ENCODE measurements at places on chromosomes 4 and X.

DNA sequence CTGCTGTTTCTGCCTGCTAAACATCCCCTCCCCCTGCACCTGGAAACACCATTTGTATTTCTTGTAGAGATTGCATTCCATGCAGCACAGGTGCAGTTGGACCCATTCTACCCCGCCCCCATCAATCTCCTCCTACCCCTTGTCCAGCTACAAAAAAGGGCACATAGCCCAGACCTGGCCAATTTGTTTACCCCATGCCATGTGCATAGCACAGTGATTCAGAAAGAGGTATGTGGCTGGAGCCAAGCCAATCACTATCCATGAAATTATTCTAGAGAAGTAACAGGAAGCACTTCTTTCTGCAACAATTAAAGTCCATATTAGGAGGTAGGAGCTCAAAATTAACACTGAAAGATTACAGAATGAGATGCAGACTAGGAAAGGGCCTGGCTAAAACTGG lies 20.2 kb upstream of the TMEM184C start:
- peak; percentile 68 for DNase-seq

DNA sequence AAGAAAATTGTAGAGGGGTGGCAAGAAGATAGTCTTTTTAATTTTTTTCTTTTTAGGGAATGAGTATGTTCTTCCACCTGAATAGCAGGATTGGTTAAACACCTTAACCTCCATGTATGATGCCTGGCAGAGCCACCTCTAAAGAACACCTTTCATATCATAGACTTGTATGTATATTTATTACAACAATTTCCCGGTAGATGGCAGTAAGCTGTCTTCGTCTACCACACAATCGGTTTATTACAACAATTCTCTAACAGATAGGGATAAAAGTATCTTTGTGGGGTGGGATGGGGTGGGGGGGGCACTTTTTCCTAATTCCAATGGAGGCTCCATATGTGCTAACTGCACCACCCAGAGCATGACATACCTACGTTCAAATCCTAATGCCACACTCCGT lies 255.5 kb downstream of the LDB2 start:
- DNase-seq: no peak

GRCh38 chr4:140149846-140150635 lies 3.9 kb downstream of the MAML3 start:
- no peak for DNase-seq

GRCh38 chrX:14591976-14592375 lies 62.6 kb downstream of the GLRA2 start:
- DNase-seq: peak; percentile 34

DNA sequence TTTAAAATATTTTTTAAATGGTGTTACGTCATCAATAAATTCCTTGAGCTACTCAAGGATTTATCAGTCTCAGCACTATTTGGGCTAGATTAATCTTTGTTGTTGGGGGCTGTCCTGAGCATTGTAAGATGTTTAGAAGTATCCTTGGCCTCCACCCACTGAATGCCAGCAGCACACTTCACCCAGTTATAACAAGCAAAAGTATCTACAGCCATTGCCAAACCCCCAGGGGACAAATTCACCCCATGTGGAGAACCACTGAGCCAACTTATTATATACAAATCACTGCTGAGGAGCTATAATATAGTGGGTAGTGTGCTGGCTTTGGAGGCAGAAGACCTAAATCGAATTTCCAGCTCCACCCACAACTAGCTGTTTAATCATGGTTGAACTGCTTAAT lies 58.3 kb downstream of the ATP10D start:
- DNase-seq: no peak

- no peak for DNase-seq
Measured at GRCh38 chr4:143736861-143737260, 36.4 kb upstream of the FREM3 start.

DNA sequence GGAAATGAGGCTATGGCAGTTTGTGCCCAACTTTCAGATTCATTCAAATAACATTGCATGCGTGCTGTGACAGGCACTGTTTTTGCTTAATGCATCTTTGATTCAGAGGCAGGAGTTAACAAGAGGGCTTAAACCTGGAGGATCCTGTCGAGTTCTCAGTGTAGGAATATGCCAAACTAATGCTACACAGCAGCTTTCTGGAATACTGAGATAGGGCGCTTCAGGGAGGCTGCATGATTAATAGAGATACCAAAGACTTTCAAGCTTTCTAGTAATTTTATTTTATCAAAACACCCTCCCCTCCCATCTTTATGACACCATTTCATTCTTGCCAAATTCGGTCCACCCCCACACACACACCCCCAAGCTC lies 636 bp upstream of the TIMM8A start:
- no peak for DNase-seq

- DNase-seq: no peak
Measured at GRCh38 chr4:68865760-68866159, 50.0 kb downstream of the UGT2B10 start.

DNA sequence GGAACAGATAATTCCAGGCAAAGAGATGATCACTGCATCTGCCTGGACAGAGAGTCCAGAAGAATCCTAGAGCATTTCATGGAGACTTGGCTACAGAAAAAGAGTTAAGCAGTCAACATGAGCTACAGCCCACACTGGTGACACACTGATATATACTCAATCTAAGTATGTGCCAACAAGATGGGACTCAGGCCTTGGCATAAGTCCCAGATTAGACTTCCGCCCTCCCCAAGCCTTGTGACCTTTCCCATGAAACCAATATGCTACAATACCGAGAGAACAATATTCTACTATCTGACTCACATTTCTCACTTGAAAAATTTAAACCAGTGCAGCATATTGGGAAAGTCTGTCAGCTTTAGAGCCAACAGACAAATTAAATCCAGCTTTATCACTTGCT lies 65.7 kb upstream of the SLITRK2 start:
- no peak for DNase-seq

GRCh38 chrX:150150076-150150779 lies 211.9 kb upstream of the EOLA2 start:
- no peak for DNase-seq

DNA sequence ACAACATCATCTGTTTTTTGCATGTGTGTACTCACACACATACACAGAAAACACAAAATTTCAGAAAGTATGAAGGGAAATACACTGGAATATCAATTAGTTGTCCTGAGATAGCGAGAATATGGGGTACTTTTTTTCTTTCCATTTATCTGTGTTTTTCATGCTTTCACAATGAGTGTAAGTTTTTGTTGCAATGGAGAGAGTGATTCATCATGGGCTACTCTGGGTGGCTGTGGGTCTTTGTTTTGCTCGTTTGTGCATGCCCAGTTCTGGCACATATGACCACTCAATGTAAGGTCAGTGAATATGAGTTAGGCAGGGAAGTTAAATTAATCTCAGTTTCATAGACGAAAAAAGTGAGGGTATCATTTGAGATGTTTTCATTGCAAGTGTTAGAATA lies 26.9 kb downstream of the XK start:
- no peak for DNase-seq

- no peak for DNase-seq
Measured at GRCh38 chr4:63717384-63717783, 691.9 kb downstream of the TECRL start.

GRCh38 chr4:100952590-100952989 lies 394.7 kb downstream of the PPP3CA start:
- no peak for DNase-seq

- DNase-seq: no peak
Measured at GRCh38 chr4:109027016-109027500, 264.2 kb upstream of the ETNPPL start.

DNA sequence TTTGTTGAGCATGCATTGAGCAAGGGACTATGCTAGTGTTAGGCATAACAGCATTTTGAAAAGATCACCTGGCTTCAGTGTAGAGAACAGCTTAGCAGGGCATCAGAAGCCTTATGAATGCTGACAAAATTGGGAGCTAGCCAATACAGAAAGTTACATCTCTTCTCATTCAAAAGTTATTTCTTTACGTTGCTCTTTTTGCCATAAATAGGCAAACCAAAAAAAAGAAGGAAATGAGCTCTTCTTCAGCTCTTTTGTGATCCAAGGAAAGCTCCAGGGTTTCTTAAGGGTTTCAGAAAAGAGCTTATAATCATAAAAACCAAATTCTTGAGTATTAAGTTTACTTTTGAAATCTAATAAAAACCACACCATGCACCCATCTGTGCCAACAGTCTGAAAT lies 35.2 kb upstream of the LNX1 start:
- DNase-seq: no peak

DNA sequence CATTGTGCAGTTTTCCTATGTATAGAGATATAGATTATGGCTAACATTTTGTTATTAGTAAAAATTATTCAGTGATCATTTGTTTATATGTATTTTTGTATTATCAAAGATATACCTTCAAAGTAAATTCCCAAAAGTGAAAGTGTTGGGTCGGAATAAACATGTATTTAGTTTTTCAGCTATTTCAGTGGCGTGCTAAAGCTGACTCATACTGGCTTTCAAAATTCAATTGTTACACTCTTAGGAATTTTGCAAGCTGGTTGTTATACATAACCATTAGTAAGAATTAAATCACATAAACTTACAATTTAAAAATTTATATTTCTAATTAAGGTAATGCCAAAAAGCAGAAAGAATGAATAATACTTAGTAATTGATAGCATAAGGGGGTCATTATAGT lies 288.4 kb upstream of the NRK start:
- no peak for DNase-seq

DNA sequence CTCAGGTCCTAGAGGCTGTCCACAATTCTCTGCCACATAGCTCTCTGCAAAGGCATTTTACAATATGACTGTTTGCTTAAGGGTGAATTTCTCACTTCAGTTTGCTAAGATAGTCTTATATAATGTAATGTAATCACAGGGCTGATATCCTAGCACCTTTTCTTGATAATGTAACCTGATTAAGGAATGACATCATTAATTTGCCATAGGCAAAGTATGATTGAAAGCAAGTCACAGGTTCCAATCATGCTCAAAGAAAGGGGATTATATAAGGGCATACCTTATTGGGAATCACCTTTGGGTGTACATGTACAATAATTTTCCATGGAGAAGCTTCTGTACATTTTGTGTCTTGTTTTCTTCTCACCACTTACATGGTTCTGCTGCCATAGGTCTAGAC lies 18.9 kb downstream of the GNRHR start:
- DNase-seq: no peak

DNA sequence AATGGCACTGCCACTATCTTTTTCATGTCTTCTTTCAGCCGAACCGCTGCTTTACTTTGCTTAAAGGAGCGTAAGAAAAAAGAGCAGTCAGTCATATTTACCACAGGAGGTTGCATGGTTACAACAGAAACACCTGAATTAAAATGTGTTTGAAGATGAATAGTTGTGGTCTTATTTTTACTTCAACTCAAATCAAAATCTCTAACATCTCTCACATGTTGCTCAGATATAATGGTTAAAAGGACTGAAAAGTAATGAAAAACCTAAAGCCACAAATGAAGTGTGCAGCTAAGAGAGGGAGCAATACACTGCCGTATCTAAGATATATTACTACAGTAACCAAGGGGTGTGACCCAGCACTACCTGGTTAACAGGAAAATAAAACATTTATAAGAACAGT lies 27.4 kb downstream of the FAM13A start:
- DNase-seq: no peak

GRCh38 chrX:115322375-115322774 lies 32.9 kb downstream of the LUZP4 start:
- no peak for DNase-seq

GRCh38 chrX:70769659-70770227 lies 138.8 kb downstream of the TEX11 start:
- no peak for DNase-seq

Data from GM04503 (cell line).